H1 (cell line): ENCODE measurements at places on chromosomes 13 and 19. TPM values are rescaled to one million over a fixed set of nuclear protein-coding genes. Genes with fewer than 3 reads are reported as not detected.

SCEL gene
- total RNA-seq: not detected in 2 replicates

PLVAP gene
- 0.27 TPM in 1 of 2 replicates, not detected in the other for total RNA-seq

KLK4 gene
- total RNA-seq: 1.3 TPM in 1 of 2 replicates, not detected in the other

- no peaks in the 10 kb centered on the region for H3K27me3 ChIP-seq
- no peak overlapping the region for H3K4me3 ChIP-seq
- no peak for DNase-seq
- H3K27ac ChIP-seq: no peak overlapping the region
- no peaks in the 10 kb centered on the region for H3K4me1 ChIP-seq
These were observed 136.7 kb upstream of the SLITRK6 start for GRCh38 chr13:85935868-85936467.

GRCh38 chr19:44657211-44657921 lies 13.7 kb downstream of the PVR start:
- no peak overlapping the region for H3K27ac ChIP-seq
- DNase-seq: peak; percentile 95
- peaks cover 2% of the 10 kb centered on the region; the same call in 1 of the 2 replicates for H3K4me1 ChIP-seq
- no peaks in the 10 kb centered on the region for H3K27me3 ChIP-seq
- peaks cover 12% of the 10 kb centered on the region for H3K36me3 ChIP-seq

GRCh38 chr19:6489278-6490061 lies 7.9 kb upstream of the DENND1C start:
- H3K4me1 ChIP-seq: no peaks in the 10 kb centered on the region
- no peaks in the 10 kb centered on the region for H3K36me3 ChIP-seq
- no peak for DNase-seq
- H3K27me3 ChIP-seq: no peaks in the 10 kb centered on the region
- H3K4me3 ChIP-seq: no peak overlapping the region
